ENCODE measurements at places on chromosomes 4 and X.

DNA sequence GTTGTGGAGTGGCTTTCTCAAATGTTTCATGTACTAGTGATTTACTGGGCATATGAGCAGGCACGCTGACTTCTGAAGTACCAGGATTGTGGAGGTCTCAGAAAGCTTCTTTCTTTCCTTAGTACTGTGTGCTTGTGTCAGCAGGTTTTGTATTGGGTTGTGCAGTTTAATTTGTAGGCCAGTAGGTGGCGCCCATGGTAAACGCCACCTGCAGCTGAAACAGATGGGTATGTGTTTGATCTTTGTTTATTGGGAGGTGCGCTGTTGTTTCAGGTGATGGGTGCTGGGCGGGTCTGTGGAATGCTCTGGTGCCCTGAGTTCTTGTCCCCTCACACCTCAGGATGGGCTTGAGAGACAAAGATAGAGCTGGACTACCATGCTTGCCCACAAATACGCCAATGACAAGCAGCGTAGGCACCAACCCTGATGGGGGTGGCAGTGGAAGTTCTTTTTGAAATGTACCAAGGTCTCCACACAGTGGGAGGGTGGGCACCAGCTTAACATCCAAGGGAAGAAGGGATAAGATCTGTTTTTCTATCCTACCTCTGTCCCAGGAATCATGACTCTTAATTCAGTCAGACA, 141.5 kb downstream of the RPS6KA6 start:
- peak; percentile 25 for DNase-seq

DNA sequence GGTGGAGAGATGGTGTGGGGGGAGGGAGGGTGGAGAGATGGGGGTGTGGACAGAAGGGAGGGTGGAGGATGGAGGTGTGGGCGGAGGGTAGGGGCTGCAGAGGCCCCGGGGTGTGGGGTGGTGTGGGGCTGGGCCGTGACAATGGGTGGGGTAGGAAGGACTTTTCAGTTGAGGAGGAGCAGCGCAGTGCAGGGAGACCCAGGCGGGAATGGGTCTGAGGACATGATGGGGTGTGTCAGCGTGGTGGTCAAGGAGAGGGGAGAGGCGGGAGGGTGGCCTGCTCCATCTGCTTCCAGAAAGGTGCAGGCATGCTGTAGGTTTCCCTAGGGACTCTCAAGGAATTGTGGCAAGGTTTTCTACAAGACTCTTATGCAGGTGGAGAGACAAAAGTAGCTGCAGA, 48.9 kb downstream of the RGS12 start:
- DNase-seq, result no peak

GRCh38 chr4:7379719-7380118, 55.0 kb downstream of the PSAPL1 start:
- DNase-seq, result no peak

GRCh38 chr4:184477201-184477999, 3.0 kb upstream of the IRF2 start:
- no peak for DNase-seq

GRCh38 chr4:113008135-113008534, 41.3 kb upstream of the ANK2 start:
- no peak for DNase-seq

GRCh38 chrX:96683997-96684338, 674 bp upstream of the DIAPH2 start:
- no peak for DNase-seq

- no peak for DNase-seq
Measured at GRCh38 chr4:122701061-122701460, 31.4 kb upstream of the BBS12 start.

DNA sequence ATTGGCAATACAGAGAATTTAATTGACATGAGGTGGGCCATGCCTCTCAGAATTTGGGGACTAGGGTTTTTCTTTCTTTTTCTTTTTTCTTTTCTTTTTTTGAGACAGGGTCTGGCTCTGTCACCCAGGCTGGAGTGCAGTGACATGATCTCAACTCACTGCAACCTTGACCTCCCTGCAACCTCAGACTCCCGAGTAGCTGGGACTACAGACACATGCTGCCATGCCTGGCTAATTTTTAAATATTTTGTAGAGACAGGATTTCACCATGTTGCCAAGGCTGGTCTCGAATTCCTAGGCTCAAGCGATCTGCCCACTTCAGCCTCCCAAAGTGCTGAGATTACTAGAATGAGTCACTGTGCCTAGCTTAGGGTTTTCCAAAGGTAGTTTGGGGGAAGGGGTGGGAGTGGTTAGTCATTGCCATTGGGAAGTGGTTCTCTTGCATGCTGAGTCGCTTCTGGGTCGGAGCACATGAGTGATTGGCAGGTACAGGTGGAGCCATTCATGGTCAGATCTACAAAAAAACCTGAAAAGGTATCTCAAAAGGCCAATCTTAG, 54.5 kb downstream of the MID2 start:
- DNase-seq, result no peak

DNA sequence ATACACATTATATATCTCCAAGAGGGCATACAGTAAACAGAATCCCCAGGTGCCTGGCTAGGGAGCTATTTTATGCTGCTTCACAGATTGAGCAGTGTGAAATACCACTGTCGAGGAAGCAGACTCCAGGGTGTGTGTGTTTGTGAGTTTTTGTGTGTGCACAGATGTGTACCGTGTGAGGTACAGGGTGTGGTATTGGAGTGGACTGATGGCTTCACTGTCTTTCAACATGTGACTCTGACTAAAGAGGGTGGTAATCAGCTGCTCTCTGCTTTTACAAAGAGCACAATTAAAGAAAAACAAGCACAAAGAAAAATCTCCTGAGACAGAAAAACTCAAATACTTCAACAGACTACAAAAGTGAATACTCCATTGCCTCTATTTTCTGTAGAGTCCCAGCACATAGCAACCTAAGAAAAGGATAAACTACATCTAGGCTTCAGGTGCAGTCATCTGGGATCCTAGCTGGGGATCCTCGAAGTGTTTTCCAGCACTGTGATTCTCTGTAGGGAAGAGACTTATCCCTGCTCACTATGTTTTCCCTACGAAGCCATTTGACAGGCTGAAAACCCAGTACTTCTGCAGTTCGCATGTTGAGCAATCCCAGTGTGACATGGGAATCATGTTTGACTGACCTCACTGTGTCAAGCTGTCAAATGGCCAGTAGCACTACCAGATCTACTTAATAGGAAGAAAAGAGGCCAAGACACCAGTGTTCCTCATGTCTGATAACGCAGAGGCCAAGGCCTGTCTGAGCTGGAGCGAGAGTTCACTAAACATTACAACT, 100.3 kb downstream of the CDS1 start:
- DNase-seq, result no peak

- peak; percentile 64 for DNase-seq
Measured at GRCh38 chr4:89438102-89438831, 130.7 kb upstream of the GPRIN3 start.

- DNase-seq, result no peak
Measured at GRCh38 chr4:1056671-1057402, 45.4 kb downstream of the FGFRL1 start.

GRCh38 chr4:88812420-88812819, 114.8 kb upstream of the NAP1L5 start:
- DNase-seq, result no peak

GRCh38 chrX:68894142-68894512, 65.3 kb downstream of the EFNB1 start:
- DNase-seq, result no peak

DNA sequence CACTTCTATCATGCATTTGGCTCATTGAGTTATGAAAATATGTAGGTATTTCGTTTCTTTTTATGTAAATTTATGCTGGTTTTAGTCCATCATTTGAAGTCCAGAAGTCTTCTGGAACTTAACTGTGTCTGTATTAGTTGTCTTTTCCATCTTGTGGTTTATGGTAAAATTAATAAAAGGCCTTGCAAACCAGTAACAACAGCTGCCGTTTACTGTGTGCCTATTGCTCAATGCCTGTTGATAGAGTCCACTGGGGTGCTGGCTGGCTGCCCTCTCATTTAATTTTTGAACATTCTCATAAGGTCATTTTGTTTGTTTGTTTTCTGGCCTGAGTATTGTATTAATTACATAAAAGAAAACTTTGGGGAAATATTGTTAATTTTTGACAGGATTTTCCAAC, 98.0 kb downstream of the NAA11 start:
- no peak for DNase-seq

- no peak for DNase-seq
Measured at GRCh38 chr4:93127489-93127888, 701.1 kb upstream of the ATOH1 start.

DNA sequence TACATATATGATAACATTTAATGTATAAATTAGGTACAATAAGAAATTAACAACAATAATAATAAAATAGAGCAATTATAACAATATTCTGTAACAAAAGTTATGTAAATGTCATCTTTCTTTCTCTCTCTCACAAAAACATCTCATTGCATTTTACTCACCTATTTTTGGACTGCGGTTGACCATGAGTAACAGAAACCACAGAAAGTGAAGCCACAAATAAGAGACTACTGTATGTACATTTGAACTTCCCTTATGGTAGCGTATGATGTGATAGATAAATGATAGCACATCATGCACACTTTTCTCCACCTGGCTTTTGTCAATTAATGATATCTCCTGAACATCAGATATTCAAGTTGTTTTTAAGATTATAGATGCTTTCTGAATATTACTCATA, 80.5 kb downstream of the HNRNPD start:
- DNase-seq, result no peak

- DNase-seq, result peak; percentile 35
Measured at GRCh38 chrX:103063191-103063845, 653 bp downstream of the BEX1 start.

Data from urothelium cell line (cell line).